Endothelial cell (in vitro differentiated cells): ENCODE measurements at places on chromosomes 7 and 10.

GRCh38 chr7:98774884-98775283 lies 94.9 kb downstream of the TMEM130 start:
- no peak for DNase-seq

DNA sequence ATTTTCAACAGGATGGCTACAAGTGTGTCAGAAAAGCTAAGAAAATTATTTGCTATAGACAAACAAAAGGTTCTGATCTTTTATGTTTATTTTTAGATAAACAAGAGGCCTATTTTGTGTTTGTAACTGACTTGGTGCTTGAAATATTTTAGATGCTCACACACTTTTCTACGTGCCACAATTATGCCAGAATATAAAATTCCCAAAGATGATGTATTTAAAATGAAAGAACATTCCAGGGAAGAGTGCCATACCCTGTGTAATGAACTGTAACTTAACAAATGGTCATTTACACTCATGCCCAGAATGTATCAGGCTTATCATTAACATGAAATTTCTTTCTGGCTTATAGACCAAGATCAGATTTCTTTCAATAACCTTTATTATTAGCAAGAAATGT lies 144.9 kb upstream of the MTPN start:
- no peak for DNase-seq

- no peak for DNase-seq
Observed at GRCh38 chr10:116198676-116199035, 74.3 kb downstream of the GFRA1 start.

- no peak for DNase-seq
Observed at GRCh38 chr7:7185371-7185989, 3.1 kb downstream of the C1GALT1 start.

GRCh38 chr7:150481186-150481920 lies 30.9 kb downstream of the GIMAP8 start:
- no peak for DNase-seq

- no peak for DNase-seq
Observed at GRCh38 chr10:43047288-43047970, 29.4 kb upstream of the RET start.

- DNase-seq = no peak
Observed at GRCh38 chr10:44312401-44312800, 72.5 kb downstream of the CXCL12 start.

- DNase-seq = no peak
Observed at GRCh38 chr7:118938845-118939244, 714.3 kb downstream of the ANKRD7 start.

DNA sequence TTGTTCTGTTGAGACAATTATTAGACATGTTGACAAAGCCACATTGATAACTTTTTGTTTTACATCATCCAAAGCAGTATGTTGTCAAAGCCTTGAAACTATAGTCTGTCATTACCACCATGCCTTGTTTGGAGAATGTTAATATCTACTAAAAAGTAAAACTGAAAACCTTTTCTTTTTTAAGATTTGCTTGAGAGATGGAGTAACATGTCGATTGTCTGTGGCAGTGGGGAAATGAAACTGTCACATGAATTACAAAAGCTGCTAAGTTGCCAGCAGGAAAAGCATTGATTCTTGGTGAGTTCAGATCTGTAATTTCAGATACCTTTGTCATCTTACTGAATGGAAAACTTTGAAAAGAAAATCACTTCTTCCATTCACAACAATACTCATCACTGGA lies 69.1 kb downstream of the TFPI2 start:
- no peak for DNase-seq

DNA sequence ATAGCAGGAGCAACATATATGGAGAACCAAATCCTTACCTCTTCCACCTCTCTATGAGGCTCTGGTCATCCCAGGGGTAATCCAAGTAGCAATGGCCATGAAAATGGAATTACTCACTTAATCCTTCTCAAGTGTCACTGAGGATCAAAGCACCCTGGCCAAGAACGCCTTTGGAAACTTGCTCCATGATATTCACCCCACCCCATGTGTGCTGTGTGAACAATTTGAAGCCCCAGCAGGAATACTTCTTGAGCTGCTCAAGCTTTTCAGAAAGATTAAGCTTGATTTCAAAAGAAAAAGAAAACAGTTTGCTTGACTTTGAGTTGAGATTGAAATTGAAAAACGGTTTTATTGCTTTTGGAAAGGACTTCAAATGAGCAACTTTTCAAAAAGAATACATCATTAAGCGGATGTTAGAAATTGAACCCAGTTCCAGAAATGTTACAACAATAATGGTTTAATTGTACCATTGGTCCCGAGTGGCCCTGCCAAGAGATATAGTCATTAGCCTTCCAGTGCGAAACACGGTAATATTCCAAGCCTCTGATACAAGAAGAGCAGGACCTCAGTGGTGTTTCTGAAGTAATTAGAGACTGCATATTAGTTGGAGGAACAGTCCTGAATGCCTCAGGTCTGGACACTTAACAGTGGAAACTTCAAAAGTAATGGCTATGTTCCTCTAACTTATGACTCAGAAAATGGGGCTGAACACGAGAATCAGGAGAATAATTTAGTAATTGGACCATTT lies 208.1 kb downstream of the NEBL start:
- no peak for DNase-seq

DNA sequence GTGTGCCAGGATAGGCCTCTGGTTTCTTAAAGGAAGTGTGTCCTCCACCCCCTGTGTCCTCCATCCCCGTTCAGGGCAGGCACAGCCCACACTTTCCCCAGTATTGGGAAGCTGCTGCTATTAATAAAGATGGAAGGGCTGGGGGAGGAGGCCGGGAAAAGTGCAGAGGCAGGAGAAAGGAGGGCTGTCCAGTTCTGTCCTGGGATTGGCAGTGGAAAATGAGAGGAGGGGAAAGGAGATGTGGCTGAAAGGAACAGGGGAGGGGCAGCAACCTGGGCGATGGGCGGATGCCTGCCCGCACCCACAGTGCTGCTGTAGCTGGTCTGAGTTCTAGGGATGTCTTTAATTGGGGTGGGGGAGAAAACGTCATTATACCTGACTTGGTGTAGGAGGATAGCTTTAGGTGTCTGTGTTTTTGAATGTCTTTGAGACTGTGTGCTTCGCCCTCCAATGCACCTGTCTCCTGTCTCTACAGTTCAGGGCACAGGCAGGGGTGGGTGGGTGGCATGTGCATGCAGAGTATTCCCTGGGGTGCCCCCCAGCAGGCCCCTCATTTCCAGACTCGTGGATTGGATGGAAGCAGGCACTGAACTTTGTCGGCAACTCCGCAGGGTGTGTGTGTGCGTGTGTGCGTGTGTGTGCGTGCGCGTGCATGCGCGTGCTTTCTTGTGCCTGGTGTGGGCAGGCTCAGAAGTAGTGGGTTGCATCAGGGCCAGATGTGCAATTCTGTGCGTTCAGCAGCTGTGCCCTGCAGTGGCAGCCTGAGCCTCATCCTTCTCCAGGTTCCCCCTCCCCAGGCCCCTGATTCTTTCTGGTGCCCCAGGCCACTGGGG lies 2.5 kb downstream of the TRIM8 start:
- no peak for DNase-seq

- no peak for DNase-seq
Observed at GRCh38 chr10:103350175-103350516, 794 bp downstream of the PCGF6 start.

GRCh38 chr7:55553024-55553345 lies 19.3 kb downstream of the VOPP1 start:
- no peak for DNase-seq

DNA sequence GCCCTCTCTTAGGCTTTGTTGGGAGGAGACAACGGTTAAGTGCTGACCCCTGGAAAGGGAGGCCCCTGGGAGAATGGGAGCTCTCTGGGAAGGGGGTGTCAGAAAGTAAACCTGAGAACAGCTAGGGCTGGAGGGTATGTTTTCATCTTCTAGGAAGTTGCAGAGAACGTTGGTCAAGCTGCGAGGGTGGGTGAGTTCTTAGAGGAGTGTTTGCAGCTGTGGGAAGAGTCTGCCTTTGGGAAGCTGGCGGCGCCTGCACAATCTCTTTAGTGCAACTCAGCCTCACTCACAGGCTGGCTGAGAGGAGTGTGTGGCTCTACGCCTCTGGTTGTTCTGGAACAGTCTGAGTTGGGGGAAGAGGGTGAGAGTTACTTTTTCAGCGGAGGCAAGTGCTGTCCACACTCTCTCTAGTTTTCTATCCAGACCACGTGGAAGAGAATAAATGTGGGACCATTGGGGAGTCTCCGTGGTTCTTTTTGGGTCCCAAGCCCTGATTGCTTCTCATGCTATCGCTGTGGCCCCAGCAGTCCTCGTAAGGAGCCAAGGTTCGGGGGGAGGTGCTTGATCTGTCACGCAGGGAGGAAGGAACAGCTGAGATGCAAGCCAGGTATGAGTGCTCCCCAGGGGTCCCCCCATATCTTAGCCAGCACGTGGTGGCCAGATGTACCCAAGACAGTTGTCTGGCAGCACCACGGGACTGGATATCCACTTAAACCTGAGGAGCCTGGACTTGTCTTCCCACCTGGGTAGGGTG lies 237.2 kb downstream of the BUB3 start:
- no peak for DNase-seq

DNA sequence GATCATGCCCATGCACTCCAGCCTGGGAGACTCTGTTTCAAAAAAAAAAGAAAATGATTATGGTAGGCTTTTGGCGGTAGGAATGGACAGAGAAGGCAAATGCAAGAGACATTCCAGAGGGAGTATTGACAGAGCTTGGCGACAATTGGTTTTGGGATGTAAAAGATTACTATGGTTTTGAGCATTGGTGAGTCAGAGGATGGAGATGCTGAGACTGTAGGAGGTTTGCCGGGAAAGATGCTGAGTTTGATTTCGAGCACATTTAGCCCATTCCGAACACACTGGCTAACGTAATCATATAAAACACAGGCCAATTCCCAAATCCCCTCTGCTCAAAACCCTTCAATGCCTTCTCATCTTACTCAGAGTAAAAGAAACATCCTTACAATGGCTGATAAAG lies 161.6 kb upstream of the MKLN1 start:
- DNase-seq = no peak

DNA sequence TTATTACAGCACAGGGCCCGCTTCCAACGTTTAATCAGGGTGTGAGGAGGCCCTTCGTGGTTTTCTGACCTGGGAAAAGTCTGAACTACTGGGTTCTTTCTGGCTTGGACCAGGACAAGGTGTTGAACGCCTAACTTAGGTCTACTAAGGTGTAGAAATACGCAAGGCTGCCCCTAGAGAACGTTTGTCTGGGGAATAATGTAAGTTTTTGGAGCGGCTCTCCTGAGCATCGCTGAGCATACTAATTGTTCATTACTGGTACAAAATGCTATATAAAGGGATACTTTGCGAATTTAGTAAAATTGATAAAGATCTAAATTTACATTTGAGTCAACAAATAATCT lies 32.4 kb upstream of the TOMM7 start:
- DNase-seq = no peak

DNA sequence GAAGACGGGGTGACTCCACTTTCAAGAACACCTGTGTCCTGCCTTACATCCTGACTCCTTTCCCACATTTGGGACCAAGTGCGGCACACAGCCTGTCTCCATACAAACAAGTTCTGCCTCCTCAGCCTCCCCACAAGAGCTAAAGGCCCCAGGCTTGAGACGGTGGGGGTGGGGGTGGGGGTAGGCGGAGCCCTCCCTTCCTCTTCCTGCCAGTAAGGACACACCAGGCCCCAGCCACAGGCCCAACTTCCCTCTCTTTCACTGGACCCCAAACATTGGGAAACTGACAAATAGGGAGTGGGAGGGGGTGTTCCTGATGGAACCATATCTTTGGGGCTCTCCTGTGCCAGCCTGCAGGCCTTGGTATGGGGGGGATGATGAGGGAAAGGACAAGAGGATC lies 4.6 kb downstream of the CDK5 start:
- DNase-seq = no peak

DNA sequence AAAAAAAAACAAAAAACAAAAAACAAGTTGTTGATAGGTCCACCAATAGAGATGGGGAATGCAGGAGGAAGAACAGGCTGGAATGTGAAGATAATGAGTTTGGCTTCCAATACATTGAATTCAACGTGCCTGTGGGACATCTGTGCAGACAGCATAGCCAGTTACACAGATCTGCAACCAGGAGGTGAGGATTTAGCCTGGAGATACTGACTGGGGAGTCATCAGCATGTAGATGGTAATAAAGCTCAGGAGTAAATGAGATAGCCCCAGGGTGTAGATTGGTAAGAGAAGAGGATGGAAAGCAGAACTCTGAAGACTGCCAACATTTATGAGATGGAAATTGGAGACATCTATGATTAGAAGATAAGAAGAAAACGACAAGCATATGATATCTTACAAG lies 4.7 kb upstream of the TRIM8 start:
- no peak for DNase-seq

- no peak for DNase-seq
Observed at GRCh38 chr7:25031007-25031406, 51.0 kb upstream of the OSBPL3 start.

- DNase-seq = no peak
Observed at GRCh38 chr10:19892270-19892669, 76.0 kb downstream of the PLXDC2 start.

DNA sequence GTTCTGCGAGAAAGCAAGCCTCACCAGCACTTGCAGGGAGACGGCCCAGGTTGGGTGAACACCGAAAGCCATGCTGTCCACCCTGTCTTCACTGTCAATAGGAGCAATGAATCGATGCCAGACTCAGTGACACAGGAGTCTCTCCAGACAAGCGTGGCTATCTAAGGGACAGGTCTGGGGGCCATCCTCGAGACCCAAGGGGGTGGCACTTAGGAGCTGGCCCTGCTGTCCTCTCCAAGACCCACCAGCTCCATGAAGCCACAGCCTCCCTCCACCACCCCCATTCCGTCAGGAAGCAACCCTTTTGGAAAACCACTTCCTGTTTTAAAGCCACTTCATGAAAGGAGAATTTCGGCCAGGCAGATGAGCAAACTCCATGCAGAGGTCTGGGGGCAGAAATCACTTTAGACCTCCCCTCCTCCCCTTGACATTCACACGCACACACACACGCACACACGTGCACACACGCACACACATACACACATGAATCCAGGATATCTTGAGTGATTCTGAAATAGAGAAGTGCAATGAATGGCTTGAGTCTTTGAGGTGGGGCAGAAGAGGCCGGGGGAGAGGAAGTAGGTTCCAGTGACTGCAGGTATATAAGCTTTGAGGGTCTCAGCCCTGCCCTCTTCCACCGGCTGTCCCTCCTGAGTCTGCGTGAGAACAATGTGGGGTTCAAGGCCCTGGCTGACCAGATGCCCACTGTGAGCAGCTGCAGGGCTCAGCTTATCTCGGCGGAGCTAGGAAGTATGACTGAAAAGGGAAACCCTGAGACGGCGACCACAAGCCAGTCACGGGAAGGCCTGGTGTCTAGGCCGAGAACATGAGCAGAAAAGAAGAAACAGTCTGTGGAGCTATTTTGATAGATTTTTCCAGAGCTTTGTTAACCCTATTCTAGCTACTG lies 25.0 kb downstream of the RGS10 start:
- DNase-seq = no peak

DNA sequence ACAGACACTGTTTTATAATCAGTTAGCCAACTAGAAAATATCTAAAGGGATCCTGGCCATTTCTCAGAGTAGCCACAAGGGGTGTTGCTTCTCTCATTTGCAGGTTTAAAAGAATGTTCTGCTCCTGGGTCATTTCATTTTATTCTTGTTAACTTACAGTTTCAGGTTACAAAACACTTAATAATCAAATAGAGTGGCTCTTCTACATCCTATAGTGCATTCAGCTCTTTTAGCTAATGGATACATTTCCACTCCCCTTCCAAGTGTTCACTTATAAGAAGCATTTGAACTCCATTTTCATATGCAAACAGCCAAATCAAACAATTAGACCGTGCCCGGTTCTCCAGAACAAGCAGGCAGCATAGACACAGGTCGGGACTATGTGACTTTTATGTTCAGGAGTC lies 117.5 kb downstream of the TRIL start:
- DNase-seq = no peak

GRCh38 chr10:124220971-124221355 lies 127.6 kb upstream of the CHST15 start:
- DNase-seq = no peak
